CD4-positive, alpha-beta memory T cell (primary cell): ENCODE measurements at places on chromosomes 4 and X.
A peak's percentile ranks its signal among the peaks of the same experiment; 100 is the strongest.

- DNase-seq, result no peak
Observed at GRCh38 chrX:139967300-139967699, 2.0 kb upstream of the CXorf66 start.

DNA sequence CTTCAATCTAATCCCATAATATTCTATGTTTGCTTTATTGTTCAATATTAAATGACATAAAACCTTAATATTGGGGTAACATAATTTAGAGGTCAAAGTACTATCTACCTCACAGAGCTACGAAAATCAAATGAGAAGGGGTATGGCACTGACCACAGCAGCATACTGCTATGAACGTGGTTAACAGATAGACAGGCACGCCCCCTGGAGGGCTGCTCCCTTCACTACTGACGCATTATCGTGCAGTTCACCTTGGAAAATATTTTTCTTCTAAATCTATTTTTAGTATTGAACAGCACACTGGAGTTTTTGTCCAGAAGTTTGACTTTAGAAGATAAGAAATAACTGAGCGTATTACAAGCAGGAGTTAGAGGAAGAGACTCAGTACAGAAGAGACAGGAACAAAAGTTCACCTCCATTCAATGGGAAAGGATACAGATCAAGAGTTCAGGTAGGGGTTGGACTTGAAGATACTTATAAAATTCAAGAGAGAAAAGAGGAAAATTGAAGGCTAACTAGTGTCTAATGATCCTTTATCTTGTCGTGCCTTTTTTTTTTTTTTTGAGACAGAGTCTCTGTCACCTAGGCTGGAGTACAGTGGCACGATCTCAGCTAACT is 22.7 kb downstream of the MAP9 start:
- no peak for DNase-seq

DNA sequence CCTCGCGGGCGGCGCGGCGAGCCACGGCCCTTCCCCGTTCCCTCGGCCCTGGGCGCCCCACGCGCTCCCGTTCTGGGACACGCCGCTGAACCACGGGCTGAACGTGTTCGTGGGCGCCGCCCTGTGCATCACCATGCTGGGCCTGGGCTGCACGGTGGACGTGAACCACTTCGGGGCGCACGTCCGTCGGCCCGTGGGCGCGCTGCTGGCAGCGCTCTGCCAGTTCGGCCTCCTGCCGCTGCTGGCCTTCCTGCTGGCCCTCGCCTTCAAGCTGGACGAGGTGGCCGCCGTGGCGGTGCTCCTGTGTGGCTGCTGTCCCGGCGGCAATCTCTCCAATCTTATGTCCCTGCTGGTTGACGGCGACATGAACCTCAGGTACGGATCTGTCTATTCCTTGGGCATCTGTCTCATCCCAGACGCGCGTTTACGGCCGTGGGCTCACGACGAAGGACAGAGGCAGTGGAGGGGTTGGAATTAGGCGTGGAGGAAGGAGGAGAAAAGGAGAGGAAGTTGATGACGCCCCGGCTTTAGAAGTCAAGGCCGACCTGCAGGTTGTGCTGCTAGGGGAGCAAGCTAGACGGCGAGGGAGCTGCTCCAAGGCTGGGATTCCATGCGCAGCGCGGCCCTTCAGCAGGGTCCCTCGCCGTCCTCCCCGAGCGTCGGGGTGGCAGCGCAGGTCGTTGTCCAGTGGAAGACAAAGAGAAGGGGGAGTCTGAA is 792 bp downstream of the SLC10A4 start:
- no peak for DNase-seq

- DNase-seq, result no peak
Observed at GRCh38 chr4:35644591-35644990, 599.7 kb downstream of the ARAP2 start.

- no peak for DNase-seq
Observed at GRCh38 chr4:183130328-183131155, 31.5 kb downstream of the WWC2 start.

GRCh38 chr4:36317721-36318120 is 36.3 kb downstream of the DTHD1 start:
- no peak for DNase-seq

- DNase-seq, result no peak
Observed at GRCh38 chr4:28369499-28369898, 1508.9 kb downstream of the STIM2 start.

DNA sequence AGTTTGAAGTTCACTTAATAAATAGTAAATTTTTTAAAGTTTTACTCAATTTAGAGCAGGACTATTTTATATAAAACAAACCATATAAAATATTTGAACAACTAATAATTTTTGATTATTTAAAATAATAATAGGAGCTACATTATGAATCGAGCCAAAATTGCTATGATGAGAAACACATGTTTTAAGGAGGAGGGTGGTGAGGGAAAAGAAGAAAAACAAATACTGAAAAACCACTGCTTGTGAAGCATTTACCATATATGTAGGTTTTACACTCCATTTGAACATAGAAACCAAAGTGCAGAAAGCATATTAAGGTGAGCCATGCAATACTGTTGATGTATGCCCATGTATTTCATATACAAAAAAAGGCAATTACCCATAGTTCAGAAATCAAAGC is 448.9 kb downstream of the FSTL5 start:
- DNase-seq, result no peak

DNA sequence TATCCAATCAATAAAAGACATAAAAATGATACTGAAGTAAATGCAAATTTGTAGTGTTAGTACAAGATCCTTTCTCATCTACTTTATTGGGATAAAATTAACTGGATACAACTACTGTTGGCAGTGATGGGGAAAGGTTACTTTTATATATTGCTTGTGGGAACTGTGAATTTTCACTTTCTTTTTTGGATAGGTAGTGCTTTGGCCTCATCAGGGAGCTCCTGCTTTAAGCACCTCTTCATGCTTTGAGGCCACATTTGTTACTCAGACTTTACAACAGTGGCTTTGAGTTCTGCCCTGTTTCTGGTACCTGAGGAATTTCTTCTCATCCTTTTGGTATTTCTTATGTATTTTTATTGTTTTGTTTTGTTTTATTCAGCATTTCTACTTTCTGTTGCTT is 316.8 kb upstream of the ZCCHC13 start:
- DNase-seq, result no peak

DNA sequence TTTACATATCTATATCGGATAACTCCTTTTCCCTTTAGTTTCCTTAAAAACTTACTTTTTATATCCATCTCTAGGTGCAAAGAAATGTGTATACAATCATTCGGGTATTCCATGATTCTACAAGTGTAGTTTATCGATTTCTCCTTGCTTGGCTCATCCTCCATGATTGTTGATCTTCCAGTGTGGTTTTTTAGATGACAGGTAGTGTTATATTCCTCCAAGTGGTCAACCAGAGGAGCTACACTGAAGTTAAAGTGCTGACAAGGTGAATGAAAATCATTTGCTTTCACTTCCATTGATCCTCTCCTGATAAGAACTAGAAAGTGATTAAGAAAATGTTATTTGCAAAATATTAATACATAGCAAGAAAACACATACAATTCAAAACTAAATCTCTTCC is 38.5 kb downstream of the TMEM156 start:
- peak; percentile 22 for DNase-seq

GRCh38 chrX:44570522-44570921 is 27.9 kb upstream of the FUNDC1 start:
- no peak for DNase-seq

DNA sequence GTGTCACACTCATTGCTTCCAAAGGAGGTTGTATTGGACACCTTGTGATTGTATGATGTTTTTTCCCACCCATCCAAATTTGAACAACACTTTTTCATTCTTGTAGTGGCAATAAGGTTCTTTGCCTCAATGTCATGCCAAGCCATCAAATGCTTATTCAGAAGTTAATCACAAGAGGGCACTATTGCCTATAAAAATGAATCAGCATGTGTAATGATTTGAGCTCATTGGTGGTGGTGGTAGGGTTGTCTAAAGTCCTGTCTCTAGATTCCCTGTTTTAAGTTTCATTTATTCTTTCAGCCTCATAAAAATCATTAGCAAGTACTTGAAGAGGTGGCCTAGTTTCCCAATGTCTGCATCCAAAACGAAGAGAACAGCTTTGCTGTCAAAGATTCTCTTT is 37.0 kb downstream of the IRS4 start:
- no peak for DNase-seq

GRCh38 chr4:10164877-10165283 is 48.3 kb upstream of the WDR1 start:
- no peak for DNase-seq

DNA sequence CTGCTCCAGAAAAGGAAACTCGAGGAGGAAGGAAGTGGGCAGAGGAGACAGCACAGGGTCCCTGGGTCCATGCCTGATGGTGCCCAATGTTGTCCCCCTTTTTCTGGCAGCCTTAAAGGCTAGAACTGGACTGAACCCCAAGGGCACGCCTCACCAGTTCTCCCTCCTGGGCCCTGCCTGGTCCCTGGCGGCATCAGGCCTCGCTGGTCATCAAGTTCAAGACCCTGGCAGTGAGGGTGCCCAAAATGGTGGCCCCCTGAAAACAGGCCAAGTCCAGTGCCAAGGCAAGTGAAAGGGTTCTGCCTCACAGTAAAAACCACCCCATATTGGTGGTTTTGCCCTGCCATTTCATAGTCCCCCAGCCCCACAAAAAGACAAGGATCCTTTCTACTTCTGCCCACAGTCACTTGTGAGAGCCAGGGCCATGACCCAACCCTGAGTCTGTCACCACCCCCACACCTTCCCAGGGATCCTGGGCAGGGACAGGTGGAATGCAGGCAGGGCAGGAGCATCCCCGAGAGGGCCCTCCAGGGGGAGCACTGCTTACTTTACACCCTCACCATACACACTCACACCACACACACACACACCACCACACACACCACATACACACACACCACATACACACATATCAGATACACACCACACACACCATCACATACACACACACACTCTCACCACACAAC is 107.6 kb downstream of the DCTD start:
- DNase-seq, result no peak

GRCh38 chr4:45539142-45539814 is 584.6 kb downstream of the GABRG1 start:
- no peak for DNase-seq

DNA sequence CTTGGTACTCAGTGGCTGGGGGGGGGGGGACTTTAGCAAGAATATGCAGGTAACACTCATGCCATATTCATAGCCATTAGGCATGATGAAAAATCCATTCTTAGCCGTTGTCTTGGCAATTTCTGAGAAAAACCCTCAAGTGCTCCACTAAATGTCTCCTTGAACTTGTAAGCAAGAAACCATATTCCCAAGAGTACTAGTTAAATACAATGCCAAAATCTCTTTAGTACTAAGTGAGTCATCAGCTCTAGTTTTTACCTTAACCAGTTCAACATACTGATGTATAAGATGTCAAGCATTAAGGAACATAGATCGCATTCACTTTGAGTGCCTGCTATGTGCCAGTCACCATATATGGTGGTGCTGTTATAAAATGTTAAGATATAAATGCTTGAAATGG is 27.5 kb downstream of the UBE2D3 start:
- no peak for DNase-seq

DNA sequence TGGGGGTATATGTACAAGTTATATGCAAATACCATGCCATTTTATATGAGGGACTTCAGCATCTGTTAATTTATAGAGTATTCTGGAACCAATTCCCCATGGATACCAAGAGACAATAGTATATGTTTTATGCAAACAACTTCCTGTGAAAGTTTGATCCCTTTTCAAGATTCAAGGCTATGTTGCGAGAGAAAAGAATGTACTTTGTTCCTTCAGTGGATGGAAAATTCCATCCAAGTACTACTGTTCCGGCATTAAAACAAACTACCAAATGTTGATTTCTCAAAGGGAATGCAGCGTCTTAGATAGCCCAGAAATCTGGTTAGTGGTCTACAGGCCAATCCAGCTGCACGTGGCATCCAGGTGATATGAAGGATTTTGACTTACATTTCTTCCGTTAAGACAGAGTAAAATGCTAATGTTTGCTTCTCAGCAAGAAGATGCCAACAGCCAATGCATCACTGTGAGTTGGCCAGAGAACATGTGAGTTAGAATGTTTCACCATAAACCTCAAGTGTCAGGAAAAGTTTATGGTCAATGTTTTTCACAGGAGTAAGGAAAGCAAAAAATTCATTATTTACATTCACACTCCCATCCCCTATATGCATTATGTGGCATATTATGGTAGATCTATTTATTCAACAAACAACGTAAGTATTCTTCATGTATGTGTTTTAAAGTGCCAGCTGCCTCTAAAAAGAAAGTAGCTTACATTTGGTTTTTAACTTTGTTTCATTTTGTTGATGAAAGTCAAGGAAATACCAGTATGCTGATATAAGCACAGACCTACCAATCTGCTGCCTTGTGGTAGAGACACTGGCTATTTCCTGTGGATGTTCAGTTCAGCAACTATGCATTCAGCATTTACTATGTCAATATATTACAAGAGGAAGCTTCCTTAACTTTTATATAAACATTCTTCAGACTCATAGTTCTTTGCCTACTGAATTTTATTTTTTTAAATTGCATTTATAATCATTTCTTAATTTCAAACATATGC is 44.4 kb downstream of the METTL14 start:
- peak; percentile 5 for DNase-seq

DNA sequence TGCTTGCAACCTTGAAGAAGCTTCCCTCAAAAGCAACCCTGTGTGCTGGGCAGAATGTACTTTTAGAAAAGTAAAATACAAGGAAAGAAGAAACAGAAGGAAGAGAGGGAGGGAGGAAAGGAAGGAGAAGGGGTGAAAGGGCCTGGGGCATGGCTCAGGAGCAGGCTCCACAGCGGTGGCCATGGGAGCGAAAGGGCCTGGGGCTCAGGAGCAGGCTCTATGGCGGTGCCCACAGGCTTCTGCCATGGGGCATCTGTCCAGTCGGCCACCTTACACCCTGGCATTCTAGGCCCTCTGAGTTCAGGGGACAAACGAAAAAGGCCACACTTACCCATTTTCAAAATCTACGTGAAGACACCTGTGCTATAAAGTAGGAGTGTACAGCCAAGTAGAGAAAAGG is 31.4 kb downstream of the GAK start:
- DNase-seq, result no peak

DNA sequence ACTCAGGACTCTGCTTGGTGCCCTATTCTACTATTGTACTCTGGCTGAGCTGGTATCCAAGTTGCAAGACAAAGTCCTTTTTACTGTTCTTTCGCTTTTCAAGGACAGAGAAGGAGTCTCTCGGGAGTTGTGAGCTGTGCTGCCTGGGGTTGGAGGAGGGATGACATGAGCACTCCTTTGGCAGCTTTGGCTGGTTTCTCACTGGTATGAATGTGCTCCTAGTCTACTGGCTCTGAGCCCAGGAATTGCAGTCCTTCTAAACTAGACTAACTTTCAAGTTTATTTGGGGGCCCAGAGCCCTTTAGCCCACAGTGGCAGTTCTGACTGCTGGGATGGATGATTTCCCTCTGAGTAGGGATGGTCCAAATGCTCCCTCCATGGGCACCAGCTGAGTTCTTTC is 997.1 kb downstream of the RAB28 start:
- no peak for DNase-seq
